ENCODE measurements at places on chromosomes 7 and 10.

GRCh38 chr7:1342090-1342640 lies 109.5 kb downstream of the UNCX start:
- DNase-seq: no peak

DNA sequence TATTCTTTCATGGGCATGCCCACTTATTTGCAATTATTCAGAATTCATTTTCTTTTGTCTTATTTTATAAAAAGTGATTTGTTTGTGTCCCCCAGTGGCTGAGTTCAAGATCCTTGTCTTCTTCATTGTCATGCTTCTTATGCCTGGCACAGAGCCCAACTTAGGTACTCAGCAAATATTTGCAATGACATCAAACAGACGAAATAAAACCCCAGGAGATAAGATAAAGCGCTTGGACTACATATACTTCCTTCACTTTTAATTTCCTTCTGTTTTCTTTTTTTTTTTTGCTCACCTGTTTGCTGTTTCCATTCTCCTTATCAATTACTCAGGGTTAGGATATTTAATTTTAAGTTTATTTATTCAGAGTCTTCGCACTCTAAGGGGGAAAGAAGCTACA lies 225.0 kb downstream of the SDHAF3 start:
- no peak for DNase-seq

GRCh38 chr7:128274884-128275603 lies 34.0 kb downstream of the LEP start:
- DNase-seq: no peak

GRCh38 chr10:129968853-129969183 lies 4.7 kb upstream of the EBF3 start:
- DNase-seq: no peak

- no peak for DNase-seq
Observed at GRCh38 chr10:132524443-132525285, 12.9 kb upstream of the INPP5A start.

GRCh38 chr10:128122931-128123330 lies 3.3 kb downstream of the MKI67 start:
- DNase-seq: no peak

GRCh38 chr7:50664461-50664922 lies 99.3 kb upstream of the DDC start:
- DNase-seq: no peak

DNA sequence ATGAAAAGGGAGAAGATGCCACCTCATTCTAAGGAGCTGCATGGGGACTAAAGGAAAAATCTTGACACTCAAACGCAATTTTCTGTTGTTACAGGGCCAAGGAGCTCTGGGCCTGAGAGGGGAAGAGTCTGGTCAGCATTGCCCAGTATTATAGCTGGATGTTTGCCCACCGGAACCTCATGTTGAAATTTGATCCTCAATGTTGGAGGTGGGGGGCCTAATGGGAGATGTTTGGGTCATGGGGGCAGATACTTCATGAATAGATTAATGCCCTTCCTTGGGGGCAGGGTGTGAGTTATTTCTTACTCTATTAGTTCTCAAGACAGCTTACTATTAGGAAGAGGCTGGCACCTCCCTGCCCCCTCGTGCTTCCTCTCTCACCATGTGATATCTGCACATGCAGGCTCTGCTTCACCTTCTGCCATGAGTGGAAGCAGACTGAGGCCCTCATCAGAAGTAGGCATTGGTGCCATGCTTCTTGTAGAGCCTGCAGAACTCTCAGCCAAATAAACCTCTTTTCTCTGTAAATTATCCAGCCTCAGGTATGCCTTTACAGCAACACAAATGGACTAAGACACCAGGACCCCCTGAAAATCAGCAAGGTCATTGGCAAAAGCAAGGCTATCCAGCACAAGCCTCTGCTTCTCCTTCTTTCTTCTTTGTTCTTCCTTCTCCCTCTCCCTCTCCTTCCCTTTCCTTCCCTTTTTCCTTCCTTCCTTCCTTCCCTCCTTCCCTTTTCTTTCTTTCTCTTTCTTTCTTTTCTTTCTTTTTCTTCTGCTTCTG lies 15.1 kb downstream of the GCK start:
- DNase-seq: no peak

GRCh38 chr7:46834921-46835320 lies 747.0 kb downstream of the TNS3 start:
- no peak for DNase-seq

DNA sequence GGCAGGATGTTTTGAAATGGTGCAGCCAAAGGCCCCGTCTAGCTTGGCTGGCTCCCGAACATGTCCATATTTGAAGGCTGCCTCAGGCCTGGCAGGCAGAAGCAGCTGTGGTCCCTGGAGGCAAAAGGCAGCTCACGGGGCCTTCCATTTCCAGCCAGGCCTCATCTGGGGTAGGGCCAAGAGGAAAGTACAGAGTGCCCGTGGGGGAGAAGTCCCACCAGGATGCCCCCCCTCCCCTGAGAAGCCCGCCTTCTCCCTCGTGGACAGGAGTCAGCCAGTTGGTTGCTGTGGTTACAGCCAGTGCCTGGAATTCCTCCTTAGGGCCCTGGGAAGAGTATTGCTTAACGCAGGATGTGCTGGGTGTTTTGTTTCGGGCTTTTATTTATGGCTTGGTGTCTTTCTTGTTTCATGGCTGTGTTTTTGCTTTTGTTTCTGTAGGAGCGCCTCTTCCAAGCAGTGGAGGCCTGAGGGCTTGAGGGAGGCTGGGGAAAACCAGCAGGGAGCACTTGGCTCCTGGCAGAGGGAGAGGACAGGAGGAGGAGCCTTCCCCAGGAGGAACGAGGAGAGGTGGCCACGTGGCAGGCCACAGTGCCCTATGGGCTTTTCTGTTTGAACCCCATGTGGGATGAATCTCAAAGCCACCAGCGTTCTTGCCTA lies 45.4 kb downstream of the CHST3 start:
- no peak for DNase-seq

- DNase-seq: no peak
Observed at GRCh38 chr7:16891874-16892643, 10.3 kb upstream of the AGR3 start.

- no peak for DNase-seq
Observed at GRCh38 chr10:50991456-50992355, 82.6 kb upstream of the PRKG1 start.

GRCh38 chr7:133044722-133045473 lies 37.0 kb downstream of the CHCHD3 start:
- DNase-seq: no peak

DNA sequence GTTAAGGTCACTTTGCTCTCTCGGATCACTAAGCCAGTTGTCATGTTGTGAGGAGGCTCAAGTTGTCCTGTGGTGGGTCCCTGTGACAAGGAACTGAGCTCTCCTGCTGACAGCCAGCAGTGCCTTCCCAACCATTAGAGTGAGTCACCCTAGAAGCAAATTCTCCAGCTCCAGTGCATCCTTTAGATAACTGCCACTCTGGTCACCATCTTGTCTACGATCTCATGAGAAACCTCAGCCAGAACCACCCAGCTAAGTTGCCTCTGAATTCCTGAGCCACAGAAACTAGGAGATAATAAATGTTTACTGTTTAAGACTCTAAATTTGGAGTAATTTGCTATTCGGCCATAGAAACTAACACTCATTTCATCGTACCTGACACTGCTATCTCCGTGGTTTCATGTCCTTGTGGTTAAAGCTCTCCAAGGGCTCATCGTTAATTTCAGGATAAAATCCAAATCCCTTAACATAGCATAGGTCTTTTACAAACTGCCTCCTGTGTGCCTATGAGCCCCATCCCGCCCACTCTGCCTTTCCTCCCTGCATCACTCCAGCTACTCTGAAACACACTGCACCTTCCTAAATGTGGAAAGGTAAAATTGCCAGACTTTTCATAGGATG lies 56.5 kb upstream of the WIPF3 start:
- no peak for DNase-seq

DNA sequence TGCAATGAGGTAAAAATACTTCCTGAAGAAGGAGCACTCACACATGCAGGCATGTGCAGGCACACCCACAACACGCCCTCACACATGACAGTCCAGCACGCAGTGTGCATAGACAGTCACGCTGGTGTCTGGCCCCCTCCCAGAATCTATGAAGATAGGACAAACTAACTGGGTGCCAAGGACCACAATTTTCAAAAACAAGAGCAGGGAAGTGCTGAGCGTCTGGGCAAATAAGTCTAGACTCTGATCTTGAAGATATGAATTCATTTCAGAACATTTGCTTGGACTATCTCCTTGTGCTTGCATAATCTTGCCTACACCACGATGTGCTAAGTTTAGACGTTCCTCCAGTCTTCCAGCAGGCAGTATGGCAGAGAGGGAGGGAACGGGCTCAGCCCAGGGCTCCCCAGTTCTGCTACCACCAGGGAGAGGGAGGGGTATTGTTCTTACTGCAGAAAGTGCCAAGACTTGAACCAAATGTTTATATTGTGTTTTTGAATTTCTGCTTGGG lies 276.5 kb upstream of the KLF6 start:
- no peak for DNase-seq

GRCh38 chr7:135283959-135284638 lies 50.5 kb downstream of the STRA8 start:
- no peak for DNase-seq

DNA sequence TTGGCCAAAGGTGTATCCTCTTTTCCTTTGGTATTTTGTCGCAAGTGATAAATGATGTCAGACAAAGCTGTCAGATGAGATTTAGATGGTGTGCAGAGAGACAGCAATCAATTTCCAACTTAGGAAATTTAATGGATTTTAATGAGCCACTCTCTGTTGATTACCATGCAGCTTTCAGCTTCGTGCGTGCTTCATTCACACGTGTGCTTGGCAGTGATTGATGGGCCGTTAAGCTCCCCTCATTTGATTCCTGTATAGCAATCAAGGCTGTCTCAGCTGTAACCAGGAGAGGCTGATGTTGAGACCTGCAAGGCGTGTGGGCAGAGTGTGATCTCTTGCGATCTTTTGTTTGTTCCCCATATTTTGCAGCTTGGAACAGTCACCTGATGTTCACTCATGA lies 439.6 kb downstream of the CALN1 start:
- DNase-seq: no peak

Measured in stimulated activated CD4-positive, alpha-beta T cell treated with anti-CD3 and anti-CD28 coated beads, Interleukin-1b, Interleukin-23, amount 100 ng/mL, for 4 hours (primary cell).